ENCODE measurements at places on chromosomes 12 and 14.

- no peak for DNase-seq
These were observed 19.8 kb downstream of the ACAD10 start for GRCh38 chr12:111705672-111706071.

- no peak for DNase-seq
These were observed 209.5 kb upstream of the DIO3 start for GRCh38 chr14:101351769-101352168.

- no peak for DNase-seq
These were observed 933.8 kb downstream of the TMEM121 start for GRCh38 chr14:106459971-106460730.

DNA sequence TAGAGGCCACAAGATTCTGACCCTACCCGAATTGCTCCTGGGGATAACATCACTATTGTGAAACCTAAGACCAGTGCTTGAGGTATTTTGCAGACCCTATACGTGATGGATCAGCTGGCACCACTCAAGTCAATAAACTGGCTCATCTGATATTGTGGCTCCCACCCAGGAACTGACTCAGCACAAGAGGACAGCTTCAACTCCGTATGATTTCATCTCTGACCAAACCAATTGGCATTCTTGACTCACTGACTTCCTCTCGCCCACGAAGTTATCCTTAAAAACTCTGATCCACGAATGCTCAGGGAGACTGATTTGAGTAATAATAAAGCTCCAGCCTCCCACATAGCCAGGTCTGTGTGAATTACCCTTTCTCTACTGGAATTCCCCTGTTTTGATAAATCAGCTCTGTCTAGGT is 1036.1 kb upstream of the TMEM132C start:
- no peak for DNase-seq

GRCh38 chr12:57330992-57331391 is 80.0 kb upstream of the STAC3 start:
- DNase-seq = no peak

DNA sequence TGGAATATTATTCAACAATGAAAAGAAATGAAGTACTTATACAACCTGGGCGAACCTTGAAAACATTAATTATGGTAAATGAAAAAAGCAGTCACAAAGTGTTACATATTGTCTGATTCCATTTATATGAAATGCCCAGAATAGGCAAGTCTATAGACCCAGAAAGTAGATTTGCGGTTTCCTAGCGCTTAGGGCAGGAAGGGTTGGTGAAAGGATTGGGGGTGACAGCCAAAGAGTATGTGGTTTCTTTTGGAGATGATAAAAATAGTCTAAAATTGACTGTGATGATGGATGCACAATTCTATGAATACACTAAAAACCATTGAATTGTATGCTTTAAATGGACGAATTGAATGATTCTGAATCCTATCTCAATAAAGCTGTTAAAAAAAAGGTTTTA is 55.8 kb downstream of the RESF1 start:
- no peak for DNase-seq

- no peak for DNase-seq
These were observed 4.4 kb downstream of the SDR9C7 start for GRCh38 chr12:56929780-56930179.

GRCh38 chr12:78204926-78205325 is 374.2 kb downstream of the NAV3 start:
- DNase-seq = no peak

DNA sequence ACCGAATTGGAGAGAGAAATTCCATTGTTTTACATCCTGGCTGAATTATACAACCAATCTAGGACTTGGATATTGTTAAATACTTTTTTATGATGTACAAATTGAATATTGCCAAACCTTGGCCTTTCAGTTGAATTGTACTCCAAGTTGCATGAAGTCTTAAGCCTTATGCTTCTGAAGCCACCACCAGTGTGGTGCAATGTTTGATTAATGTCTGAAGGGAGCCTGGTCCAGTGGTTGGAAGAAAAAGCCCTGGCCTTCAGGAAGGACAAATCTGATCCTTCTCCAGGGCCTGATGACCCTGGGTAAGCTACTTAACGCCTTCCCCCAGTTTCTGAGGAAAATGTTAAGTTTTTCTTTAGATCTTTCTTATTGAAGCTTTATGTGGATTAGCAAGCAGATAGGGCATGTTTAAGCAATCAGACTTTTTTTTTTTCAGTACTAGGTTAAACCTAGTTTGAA is 72.0 kb downstream of the PAPOLA start:
- no peak for DNase-seq

DNA sequence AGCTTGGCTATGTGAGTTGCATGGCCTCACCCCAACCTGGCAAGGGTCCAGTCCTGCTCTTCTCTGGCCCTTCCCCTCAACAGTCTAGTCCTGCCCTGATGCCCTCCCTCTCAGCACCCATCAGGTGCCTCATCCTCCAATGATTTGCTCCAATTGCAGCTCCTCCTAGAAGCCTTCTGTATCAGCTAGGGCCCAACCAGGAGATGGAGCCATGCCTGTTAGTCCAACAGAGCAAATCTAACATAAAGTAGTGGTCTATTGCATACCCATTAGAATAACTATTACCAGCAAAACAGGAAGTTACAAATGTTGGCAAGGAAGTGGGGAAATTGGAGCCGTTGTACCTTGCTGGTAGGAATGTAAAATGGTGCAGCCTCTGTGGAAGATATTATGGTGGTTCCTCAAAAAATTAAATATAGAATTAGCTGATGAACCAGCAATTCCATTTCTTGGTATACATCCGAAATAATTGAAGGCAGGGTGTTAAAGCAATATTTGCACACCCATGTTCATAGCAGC is 163.5 kb downstream of the VRK1 start:
- no peak for DNase-seq

GRCh38 chr14:35161231-35161630 is 38.9 kb downstream of the PRORP start:
- peak; percentile 10 for DNase-seq

GRCh38 chr14:96263347-96264199 is 7.6 kb downstream of the BDKRB1 start:
- DNase-seq = no peak

DNA sequence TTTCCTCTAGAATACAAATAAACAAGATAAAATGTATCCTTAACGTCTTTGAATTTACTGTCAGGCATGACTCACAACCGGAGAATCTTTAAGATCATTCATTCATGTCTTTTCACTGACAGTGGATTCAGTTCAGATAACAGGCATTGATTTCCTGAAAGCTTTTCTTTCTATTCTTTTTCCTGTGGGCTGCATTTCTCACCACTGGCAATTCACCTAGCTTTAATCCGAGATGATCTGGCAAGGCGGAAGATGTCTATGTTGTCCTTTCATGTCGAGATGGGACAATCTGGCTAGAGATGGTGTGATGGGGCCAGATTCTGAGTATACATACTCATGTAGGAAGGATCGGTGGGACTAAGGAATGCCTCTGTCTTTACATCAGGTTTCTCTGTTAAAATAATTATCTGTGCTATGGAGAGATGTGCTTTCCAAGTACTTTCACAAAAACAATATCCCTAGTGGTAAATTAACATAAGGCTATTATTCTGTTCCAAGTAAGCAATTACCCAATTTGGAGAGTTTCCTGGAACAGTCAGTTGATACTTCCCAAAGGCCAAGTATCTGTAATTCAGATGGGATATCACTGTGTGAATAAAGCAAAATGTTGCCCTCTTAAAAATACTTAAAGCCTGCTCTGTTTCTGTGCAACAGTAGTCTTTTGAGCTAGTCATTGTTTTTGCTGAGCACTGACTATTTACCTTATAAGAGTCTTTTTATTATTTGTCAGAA is 17.8 kb downstream of the ACSS3 start:
- DNase-seq = no peak

DNA sequence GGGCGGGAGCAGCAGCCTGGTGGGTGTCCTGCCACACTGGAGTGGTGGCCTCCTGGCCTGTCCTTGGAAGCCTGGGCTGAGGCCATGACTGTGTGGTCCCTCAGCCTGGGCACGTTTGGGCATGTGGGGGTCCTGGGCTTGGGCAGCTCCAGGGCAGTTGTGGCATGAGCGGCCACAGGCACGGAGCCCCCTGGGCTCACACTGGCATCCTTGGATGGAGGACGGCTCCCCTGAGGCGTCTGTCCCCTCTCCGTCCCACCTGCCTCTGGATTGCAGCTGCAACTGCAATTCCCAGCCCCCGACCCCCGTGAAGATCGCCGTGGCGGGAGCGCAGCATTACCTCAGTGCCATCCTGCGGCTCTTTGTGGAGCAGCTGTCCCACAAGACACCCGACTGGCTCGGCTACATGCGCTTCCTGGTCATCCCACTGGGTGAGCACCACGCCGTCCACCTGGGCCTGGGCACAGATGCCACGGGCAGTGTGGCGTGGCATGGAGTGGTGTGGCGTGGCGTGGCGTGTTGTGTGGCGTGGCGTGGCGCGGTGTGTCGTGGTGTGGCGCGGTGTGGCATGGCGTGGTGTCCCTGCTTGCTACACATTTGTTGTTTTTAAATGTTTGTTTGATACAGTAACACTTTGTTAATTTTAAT is 15.1 kb upstream of the TEX22 start:
- no peak for DNase-seq

DNA sequence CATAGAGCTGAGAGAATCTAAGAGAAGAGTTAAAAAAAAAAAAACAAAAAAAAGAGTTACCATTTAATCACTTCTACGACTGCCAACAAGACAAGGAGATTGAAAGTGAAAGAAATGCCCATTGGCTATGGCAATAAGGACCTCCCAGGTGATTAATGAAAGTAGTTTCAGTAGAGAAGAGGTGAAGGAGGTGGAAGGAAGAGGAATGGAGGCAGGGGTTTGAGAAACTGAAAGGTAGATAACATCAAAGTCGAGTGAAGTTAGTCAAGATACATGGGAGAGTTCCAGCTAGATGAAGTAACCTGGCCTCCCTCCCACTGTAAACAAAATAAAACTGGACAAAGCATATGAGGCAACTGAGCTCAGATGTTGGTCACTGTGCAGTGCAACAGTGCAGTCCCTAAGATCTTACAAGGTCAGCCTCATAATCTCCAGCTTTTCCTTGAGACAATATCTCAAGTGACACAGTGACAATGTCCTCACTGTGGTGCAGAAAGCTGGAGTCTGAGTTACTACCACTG is 118.0 kb upstream of the CCDC198 start:
- no peak for DNase-seq

- DNase-seq = no peak
These were observed 77.8 kb downstream of the FERMT2 start for GRCh38 chr14:52873065-52873464.

DNA sequence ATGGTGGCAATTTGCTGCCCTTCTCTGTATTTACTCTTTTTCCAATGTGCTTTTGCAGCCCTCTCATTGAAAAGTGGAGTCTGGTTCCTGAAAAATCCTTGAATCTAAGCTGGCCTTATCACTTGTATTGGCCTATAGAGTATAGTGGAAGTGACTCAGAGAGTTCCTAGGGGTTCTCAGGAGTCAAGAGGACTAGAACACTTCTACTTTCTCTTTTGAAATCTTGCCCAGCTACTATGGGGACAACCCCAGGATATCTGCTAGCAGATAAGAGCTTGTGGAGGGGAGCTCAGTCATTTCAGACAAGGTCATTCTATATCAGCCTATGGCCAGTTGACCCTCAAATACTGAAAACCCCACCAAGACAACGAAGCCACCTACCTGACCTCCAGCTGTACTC is 26.7 kb upstream of the WSCD2 start:
- DNase-seq = no peak

DNA sequence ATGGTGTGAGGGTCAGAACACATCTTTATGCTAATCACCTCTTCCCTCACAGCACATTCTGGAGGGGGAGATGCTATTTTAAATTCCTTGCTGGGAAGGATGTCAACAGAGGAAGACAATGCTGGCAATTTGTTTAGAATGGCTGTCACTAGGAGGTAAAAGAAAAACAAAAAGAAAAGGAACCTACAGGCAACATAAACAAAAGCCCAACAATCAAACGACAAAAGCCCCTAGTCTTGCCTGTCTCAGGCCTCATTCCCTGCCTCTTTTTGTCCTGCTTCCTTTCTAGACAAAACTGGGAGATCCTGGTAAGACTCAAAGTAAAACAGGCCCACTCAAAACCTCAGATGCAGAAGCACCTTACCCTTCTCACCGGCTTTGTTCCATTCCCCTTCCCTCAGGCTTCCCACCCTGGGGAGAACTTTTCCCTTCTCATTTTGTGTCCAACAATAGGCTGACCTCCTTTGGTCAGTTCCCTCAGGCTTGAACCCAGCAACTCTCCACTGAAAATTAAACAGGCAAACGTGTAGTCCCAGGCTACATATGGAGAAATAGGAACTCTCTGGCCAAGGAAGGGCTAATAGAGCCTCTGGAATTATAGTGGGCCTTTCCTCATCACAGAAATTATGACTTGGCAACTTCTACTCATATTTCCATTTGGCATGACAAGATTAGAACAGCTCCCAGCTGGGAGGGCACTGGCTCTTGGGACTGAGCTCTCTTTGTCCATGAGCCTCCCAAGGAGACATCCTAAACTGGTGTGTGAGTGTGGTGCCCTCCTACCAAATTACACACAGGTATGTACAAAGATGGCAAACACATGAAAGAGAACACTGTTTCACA is 193.0 kb downstream of the MON2 start:
- no peak for DNase-seq

- DNase-seq = no peak
These were observed 866.9 kb downstream of the NRXN3 start for GRCh38 chr14:79037106-79037505.

DNA sequence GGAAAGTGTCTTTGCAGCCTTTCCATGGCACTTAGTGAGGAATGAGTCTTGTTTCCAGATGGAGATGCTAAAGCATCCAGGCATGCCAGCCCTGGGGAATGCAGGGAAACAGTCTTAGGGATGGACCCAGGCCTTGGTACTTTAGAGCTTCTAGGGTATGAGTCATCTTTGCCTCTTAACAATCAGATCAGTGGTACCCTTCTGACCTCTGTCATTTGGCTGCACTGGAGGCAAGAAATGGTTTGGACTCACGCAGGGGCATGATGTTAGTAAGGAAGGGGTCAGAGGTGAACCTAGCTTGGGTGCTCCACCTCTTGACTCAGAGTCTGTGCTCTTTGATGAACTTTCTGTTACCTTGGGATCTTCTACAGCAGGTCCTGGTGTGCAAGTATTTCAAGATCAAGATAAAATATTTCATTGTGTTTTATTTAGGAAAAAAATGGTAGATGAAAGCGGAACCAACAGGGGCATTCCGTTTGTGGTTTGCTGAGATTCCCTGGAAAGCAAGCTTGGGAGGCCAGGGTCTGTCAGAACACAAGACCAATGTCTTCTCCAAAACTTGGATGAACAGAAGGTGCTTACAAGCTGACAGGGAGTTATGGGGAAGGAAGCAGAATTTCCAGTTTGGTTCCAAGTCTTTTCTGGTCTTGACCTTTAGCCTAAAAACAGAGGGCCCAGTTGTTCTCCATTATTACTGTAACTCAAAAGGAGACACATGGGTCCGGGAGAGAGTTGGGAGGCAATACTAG is 216.2 kb downstream of the ZFP36L1 start:
- DNase-seq = no peak

GRCh38 chr12:56676851-56677580 is 11.1 kb downstream of the PTGES3 start:
- DNase-seq = no peak

- DNase-seq = no peak
These were observed 226.1 kb upstream of the DIO3 start for GRCh38 chr14:101335061-101335661.

DNA sequence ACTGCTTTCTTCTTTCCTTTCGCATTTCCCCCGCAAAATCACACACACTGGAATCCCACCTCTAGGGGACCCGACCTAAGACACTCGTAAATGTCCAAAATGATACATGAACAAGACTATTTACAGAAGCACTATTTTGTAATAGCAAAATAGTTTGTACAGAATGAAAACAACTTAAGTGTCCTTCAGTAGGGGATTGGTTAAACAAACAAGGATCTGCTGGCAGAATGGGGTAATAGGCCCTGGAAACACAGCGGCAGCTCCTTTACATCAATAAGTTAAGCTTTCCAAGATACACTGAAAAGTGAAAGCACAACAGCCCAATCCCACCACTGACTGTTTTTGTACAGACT is 48.8 kb downstream of the LTBP2 start:
- DNase-seq = no peak

Data from stimulated activated CD4-positive, alpha-beta T cell treated with anti-CD3 and anti-CD28 coated beads, Interleukin-12 subunit alpha, Interleukin-12 subunit beta, amount 100 ng/mL, for 48 hours (primary cell).